ENCODE measurements at places on chromosomes 7 and 10.

GRCh38 chr7:128236924-128237586 is 4.0 kb upstream of the LEP start:
- no peak for DNase-seq

DNA sequence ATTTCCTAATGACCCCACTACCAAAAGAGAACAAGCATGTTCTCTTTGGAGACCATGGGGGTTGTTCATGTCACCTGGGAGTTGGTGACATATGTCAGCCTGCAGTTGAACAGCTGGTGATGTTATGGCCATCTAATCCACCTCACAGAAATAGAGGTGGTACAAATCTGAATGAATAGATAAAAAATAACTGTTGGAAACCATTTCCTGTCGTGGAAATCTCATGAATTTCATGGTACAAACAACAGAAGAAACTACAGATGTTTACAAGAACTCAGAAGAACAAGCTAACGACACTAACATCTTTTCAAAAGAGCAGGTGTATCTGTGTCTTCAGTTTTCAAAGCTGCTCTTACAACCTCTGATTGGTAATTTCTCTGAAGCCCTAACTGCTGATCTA is 81.3 kb downstream of the RAPGEF5 start:
- no peak for DNase-seq

DNA sequence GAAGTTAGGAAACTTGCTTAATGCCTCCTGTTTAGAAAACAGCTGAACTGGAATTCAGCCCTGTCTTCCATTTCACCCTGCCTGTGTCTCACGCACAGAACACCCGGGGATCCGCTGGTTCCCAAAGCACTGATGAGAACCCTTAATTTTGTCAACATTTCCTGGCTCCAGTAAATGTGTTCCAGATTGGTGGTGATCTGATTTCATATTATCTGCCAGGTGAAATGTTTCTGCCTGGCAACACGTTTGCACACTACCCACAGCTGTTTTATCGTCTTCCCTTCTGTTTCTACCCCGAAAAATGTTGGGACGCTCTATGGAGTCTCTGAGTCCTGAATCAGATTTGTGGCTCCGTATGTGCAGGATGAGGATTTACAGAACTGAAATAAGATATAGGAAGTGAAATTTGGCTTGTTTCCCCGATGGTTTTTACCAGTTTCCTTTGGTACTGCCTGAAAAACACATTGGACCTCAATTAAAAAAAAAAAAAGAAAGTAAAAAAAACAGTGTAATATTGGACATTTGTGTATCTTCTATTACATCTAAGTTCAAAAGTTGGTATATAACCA is 29.0 kb downstream of the MRC1 start:
- no peak for DNase-seq

GRCh38 chr7:18087026-18087686 is 59.5 kb upstream of the PRPS1L1 start:
- DNase-seq: peak; percentile 59

DNA sequence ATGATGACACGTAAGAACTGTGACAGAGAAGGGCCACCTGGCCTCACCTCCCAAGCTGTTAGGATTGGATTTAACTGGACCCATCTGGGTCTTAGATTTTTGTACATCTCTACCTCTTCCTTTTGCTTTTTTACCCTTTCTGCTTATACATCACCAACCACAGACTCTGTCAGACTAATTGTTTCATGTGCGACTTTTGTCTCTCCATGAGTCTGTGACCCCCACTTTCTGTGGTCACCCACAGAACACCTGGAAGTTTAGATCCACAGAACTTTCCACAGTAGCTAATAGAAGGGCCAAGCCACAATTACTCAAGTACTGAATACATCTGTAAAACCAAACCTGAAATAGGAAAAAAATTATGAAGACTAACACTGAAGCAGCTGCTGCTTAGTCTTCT is 23.1 kb downstream of the SEC31B start:
- DNase-seq: no peak

- no peak for DNase-seq
These were observed 14.8 kb downstream of the CD36 start for GRCh38 chr7:80653244-80653643.

DNA sequence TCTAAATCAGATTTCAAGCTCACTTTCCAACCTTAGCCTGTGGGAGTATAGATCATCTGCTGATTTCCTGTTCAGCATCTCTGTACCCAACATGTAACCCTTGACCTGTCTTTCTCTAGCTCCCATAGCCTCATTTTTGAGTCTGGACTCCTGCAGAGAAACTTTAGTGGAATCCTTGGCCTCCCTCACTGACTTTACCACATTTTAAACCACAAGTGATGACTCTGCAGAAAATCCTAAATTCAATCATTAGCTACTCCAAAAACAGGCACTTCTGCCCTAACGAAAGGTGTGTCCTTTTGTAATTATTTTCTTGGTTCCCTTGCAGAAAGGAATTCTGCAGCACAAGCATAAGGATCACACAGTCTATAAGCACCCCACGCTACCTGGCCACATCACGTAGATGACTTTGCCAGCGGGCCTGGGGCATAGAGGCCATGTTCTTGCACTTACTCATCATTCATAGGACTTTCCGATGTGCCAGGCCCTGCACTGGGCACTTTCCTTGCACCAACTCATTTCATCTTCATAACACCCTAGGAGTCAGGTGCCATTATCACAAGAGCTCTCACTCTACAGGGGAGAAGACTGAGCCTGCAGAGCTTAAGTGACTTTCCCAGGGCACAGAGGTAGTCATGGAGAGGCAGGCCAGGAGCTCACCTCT is 57.2 kb upstream of the OPALIN start:
- DNase-seq: no peak

DNA sequence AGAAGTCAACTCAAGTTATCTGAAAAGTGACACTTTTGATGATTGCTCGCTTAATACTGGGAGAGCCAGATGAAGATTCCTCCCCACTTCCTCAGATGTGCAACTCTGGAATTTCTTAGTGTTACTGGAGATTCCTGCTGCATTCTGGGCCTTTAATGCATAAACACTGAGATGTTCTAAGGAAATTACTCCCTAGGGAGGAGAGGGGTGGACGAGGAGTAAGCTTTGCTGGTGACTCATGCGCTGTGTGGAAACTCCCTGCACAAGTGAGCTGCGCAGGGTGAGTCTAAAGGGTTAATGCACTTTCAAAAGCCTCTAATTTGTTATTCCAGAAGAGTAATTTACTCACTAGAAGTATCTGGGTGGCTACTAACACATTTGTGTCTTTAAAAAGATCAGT is 46.3 kb downstream of the EGFR start:
- no peak for DNase-seq

DNA sequence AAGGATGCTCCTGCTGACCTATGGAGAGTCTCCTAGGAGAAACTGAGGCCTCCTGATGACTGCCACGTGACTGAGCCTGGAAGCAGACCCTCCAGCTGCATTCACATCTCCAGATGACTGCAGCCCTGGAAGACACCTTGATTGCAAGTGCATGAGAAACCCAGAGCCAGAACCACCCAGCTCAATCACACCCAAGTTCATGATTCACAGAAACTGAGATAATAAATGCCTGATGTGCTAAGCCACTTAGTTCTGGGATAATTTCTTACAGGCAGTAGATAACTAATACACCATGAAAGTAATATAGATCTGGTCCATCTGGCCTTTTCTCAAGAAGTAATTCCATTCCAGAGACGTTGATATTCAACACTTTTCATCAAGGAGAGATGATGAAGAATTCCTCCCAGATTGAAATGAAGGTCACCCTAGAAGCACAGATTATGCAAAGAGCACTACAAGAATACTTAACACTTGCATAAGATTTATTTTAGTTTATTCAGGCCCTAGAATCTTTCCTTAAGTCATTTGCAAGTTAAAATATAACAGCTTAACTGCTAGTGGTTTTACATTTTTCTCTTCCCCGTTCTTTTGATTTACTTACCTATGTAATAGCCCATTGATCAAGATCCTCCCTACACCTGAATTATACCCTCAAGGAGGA is 208.2 kb upstream of the INHBA start:
- no peak for DNase-seq

DNA sequence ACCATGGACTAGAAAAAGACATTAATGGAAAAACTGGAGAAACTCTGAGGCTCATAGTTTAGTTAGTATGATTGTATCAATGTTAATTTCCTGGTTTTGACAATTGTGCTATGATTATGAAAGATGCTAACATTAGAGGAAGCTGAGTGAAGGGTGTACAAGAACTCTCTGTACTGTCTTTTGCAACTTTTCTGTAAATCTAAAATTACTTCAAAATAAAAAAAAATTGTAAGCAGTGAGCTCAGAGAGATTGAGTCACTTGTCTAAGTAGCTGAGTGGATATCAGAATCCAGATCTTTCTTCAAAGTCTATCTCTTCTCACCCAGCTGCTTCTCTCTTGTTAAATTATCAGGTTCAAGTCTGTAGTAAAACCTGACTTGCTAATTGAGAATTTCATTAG is 181.1 kb downstream of the PLCE1 start:
- DNase-seq: no peak

DNA sequence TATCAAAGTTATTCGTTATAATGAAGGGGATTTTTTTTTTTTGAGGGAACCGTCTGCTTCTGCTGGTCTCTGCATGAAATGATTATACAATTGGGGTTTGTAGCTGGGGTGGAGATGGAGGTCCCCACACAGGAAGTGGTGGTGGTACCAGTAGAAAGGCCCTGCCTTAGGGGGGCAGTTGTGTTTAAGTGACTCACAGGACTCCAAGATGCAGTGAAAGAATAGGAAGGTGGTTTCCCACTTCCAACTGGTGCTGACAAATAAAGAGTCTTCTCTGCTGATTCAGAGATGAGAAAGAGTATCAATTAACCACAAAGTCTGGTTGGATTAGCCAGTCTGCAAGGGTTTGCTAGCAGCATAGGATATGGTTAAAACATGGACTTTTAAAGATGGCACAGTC is 376.0 kb downstream of the SORCS3 start:
- no peak for DNase-seq

GRCh38 chr7:95220328-95220727 is 104.0 kb downstream of the PON1 start:
- no peak for DNase-seq

DNA sequence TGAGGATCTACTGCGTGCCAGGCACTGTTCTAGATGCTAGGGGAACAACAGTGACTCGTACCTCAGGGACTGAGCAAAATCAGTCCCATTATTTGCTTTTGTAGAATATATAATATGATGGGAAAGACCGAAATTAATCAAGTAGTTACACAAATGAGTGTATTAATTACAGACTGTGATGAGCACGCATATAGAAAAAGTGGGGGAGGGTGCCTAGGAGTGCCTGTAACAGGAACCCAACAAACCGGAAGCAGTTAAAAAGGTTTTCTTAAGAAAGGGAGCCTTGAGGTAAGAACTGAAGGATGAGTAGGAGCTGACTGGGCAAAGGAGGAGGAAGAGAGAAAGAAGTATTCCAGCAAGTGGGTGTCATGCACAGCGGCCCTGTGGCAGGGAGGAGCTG is 28.2 kb upstream of the IL6 start:
- no peak for DNase-seq

DNA sequence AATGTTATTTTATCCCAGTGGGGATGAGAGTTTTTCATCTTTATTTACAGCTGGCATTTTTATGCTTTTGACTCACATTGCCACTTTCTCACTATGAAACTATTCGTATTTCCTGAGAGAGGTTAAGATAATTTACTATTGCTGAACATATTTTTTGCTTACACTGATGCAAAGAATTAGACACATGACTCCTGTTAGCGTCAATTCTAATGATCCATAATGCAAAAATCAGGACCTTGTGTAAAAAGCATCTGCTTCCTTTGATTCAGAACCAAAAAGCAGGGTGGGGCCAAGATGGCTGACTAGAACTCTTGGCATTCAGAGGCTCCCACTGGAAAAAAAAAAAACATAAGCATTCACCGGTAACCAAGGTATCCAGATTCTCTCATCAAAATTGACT is 464.8 kb downstream of the SEMA3D start:
- DNase-seq: no peak

DNA sequence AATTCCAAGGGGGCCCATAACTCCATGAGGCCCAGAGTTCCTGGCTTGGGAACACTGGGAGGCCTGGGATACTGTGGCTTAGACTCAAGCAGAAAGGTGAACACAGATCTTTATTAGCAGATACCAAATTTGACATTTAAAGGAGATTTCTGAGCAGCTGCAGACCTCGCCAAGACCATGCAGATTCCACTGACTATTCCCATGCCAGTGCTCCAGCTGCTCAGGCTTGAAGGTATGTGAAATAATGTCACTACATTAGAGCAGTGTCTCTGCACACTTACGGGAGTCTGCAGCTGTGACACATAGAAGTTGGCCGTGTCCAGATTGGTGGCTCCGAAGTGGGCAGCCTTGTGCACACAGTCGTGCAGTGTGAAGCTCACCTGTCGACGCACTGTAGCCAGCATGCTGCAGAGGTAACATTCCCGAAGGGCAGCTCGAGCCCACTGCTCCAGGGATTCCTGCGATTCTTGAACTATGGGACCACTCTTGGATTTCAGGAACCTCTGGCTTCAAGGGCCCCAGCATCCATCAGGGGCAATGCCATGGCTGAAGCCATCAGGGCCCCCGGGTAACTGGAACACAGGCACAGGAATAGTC is 46.1 kb downstream of the SEPTIN7 start:
- no peak for DNase-seq

- DNase-seq: no peak
These were observed 150.8 kb upstream of the FAM3C start for GRCh38 chr7:121546632-121547543.

DNA sequence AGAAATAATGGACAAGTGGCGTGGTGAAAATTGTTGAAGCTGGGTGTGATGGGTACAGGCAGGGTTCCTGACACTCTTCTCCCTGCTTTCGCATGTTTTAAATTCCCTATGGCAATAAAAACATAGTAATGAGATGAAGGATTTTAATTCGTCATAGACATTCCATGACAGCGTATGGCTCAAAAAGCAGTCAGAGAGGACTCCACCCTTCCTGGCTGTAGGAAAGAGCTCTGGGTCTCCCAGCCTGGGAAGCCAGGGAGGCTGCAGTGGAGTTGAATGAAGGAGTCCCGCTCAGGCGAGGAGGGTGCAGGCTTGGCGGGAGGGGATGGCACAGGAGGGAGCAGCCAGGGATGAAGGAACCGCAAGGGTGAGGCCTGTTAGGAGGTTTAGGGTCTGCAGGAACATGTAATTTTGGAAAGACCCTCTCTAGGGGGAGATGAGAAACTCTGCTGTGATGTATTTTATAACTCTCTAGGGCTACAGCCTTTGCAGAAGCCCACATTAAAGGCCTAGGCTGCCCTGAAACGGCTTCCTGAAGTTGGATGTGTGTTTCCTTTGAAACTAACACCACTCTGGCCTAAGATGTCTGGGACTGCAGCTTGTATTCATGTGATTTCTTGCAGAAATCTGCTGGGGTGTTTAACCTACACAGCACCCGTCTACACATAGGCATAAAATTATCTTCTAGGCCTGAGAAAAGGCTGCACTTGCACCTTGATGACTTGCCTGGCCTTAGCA is 7.6 kb upstream of the LARP4B start:
- no peak for DNase-seq

DNA sequence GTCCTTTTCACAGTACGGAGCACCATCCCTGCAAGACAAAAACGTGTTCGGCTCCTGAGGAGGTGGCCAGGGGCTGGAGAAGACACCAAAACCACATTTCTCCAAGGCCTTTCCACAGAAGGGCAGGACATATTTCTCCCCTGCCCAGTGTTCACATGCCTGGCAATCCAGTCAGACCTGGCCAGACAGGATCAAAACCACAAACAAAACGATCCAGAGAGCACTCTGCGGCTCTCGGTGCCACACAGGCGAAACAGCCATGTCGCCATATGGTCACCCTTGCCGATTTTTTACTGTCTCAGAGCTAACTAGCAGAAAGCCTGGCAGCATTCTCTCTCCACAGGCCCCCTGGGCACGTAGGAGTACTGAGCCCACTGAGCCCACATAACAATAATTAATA is 113.0 kb downstream of the ABLIM1 start:
- DNase-seq: no peak
